ENCODE measurements at places on chromosomes 6 and 20.

DNA sequence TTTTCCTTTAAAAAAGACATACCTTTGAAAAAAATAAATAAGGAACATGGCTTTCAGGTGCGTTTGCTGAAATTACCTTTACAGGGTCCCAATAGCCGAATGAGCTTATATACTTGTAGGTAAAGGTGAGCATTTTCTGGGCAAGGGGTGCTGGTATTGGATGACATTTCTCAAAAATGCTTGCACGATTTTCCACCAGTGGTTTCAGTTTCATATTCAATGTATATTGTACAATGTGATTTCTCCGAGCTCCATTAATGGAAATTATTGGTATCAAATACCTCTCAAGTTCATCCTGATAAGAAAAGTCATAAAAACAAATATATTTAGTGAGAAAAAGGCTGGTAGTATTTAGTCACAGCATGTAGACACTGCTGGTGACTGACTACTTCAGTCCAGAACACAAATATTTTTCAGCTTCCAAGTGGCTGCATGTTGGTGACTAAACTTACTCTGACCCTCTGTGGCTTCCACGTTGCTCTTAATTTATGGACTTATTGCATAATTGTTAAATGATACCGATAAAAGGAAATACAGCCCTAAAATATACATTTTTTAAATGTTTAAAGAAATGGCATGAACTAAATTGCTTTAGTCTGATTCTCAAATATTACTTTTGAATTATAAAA, 32.9 kb upstream of the ZBTB24 start:
- DNase-seq = no peak

- DNase-seq = no peak
These were observed 177.0 kb downstream of the TENT5A start for GRCh38 chr6:81575442-81575841.

- DNase-seq = no peak
These were observed 473.5 kb upstream of the SPTLC3 start for GRCh38 chr20:12535316-12535715.

DNA sequence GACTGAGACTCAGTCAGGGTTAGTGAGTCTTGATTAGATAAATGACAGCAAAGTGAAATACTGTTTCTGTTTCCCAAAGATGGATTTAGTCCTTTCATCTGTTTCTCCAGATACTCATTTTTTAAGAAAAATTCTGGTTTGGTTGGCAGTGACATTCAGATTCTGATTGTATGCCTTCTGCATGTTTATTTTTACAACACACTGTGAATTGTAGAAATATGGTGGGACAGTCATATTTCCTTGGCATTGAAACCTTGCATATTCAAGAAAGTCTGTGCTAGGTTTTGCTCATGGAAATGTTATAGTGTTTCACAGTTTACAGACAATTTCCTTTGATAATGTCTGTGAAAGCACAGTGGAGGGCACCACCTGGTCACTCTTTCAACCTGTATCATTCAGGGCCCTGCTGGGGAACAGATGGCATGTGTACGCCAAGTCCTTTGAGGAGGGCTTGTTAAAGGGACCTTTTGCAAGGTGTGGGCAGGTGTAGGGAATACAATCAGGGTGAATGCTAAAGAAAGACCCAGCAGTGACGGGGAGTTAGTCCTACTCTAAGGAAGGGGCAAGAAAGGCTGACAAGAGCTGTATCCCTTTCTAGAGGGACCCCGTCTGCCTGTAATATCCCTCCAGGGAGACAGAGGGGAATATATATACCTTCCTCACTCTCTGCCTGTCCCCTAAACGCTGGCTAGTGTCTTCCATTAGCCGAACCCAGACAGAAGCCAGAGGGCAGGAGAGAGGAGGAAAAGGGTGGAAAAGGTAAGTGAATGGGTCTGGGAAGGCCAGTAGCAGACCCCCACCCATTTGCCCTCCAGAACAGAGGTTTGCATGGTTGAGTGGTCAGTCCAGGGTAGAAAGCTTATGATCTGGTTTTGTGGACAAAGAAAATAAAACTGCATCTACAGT, 10.2 kb downstream of the PLCB4 start:
- no peak for DNase-seq

- peak; percentile 81 for DNase-seq
These were observed 25.3 kb downstream of the TBC1D7 start for GRCh38 chr6:13302751-13303667.

- DNase-seq = no peak
These were observed 697.3 kb downstream of the FRK start for GRCh38 chr6:115363379-115363778.

DNA sequence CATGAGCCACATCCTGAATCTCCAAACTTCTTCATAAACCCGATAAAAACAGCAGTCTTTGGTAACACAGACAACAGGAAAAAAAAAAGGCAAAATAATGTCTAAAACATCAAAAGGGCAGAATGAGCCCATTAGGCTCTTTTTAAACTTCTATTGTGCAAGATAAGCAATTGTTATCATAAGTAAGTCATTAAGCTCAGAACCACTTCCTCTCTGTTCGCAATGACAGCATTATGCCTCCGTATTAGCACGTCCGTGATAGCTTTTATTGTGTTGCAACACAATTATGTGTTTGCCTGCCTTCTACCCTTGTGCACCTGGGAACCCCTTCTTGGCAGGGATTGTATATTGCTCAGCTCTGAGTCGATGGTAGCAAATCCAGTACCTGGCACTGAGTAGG, 147.1 kb downstream of the LRFN2 start:
- DNase-seq = no peak

- peak; percentile 42 for DNase-seq
These were observed 882 bp upstream of the FAM184A start for GRCh38 chr6:119079283-119079809.

DNA sequence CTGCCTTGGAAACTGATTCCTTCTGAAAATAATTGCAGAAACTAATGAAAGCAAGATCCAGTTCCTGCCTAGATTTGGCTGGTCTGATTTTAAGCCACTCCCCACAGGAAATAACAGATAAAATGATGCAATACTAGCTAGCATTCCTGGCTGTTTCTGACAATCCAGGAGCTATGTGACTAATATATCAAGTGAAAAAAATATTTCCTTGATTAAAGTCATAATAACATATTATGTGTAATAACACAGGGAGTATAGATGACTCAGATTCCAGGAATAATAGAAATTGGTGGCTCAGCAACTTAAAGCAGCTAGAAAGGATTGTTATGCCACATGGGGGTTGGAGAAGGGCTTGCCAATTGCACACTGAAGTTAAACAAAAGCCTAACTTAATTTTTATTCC, 182.7 kb upstream of the SALL4 start:
- DNase-seq = peak; percentile 99

- no peak for DNase-seq
These were observed 780.1 kb downstream of the TFAP2A start for GRCh38 chr6:9634776-9635175.

DNA sequence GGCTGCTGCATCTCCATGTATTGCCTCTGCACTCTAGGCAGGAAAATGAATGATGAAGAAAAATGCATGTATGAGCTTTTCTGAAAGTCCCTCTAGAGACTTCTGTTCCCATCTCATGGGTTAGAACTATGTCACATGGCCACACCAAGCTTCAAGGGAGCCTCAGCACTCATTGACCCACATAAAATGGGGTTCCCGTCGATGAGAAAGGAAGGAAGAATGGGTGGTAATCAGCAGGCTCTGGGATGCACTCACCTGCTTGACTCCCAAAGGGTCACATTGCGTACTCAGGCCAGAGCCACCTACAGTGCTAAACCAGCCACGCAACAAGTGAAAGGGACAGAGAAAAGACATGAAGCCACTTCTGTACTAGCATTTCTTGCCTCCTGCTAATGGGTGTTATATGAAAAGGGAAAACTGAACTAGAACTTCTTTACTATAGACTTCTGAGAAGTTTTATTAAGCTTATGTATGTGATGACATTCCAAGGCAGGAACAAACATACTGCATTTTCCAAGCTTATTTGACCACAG, 95.8 kb upstream of the GCM1 start:
- DNase-seq = no peak

GRCh38 chr20:43662943-43663655, 3.8 kb upstream of the MYBL2 start:
- DNase-seq = no peak

GRCh38 chr20:35578469-35578868, 36.6 kb downstream of the ERGIC3 start:
- no peak for DNase-seq

DNA sequence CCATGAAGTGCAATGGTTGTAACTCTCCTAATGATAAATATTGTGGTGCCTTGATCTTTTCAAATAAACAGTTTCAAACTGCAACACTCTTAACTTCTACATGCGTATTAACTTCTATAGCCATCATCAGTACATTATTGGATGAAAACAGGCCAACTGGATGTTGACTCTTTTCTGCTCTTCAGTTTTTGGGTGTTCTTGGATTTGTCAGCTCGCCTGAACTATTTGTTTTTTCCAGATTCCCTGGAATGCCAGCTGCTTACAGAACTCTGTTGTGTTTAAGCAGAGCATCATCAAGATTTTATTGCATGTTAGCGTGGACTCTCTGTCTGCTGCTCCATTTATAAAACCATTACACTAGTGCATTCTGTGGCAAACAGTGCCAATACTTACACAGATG, 626.1 kb downstream of the HDGFL1 start:
- no peak for DNase-seq

DNA sequence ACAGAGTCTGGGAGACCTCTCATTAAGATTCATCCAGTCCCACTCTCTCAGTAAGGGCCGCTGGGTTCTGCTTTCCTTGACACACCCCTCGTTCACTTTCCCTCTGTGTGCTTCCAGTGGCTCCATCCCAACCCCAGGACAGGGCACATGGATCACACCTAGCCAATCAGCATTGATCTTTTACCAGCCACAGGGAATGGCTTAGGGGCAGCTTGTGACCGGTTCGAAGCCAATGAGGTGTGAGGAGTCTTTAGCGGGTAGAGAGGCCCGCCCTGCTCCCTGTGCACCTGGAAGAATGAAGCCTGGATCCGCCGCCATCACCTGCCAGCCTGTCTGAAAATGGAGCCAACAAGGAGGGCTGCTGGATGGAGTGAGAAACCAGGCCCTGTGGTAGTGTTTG, 35.2 kb upstream of the OVOL2 start:
- DNase-seq = no peak

DNA sequence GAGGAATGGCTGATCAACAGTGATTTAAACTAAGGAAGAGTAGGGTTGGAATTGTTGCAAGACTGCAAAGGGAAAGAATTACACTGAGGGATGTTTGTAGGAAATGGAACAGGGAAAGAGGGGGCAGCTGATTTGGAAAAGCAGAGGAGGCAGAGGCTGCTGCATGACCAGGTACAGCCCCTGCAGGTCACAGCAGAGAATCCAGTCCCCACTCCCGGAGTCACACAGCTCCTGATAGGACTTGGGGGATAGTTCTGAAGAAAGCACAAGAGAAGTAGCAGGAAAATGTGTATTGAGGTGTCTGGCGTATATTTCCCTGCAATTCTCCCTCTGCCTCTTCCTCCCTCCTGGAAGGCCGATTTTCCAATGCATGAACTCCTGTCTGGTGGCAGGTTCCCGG, 92.5 kb upstream of the PDE10A start:
- no peak for DNase-seq

DNA sequence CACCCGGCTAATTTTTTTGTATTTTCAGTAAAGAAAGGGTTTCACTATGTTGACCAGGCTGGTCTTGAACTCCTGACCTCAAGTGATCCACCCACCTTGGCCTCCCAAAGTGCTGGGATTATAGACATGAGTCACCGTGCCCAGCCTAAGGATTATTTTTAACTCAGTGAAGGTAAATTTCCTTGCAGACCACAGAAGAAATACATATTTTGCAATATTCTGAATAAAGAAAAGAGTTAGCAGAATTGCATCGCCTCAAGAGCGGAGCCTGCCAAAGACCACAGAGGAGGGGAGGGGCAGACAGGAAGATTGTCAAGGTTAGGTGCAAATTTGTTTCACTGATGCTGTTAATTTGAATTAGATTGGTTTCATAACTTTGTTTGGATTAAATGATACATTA, 47.4 kb downstream of the SOD2 start:
- DNase-seq = peak; percentile 44

DNA sequence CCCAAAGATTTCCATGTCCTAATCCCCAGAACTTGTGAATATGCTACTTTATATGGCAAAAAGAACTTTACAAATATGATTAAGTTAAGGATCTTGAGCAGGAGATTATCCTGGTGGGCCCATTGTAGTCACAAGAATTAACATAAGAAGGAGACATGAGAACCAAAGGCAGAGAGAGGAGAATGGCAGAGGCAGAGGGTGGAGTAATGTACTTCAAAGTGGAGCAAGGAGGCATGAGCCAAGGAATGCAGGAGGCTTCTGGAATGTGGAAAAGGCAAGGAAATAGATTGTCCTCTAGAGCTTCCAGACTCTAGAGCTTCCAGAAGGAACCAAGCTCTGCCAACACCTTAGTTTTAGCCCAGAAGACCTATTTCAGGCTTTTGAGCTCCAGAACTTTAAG, 147.4 kb downstream of the MOXD1 start:
- no peak for DNase-seq

- no peak for DNase-seq
These were observed 44.2 kb upstream of the CDH22 start for GRCh38 chr20:46352370-46352938.
